Bronchial smooth muscle cell (primary cell): ENCODE measurements at places on chromosomes 7 and 10. TPM values are rescaled to one million over a fixed set of nuclear protein-coding genes. Genes with fewer than 3 reads are reported as not detected.

SOSTDC1 gene
- total RNA-seq: 0.16 TPM in 1 of 2 replicates, not detected in the other

CDHR3 gene
- total RNA-seq: 3.5 and 5.4 TPM in 2 replicates

SLC26A4 gene
- 0.47 and 0.52 TPM in 2 replicates for total RNA-seq

PALD1 gene
- total RNA-seq: 0.16 and 0.43 TPM in 2 replicates

CD36 gene
- total RNA-seq: 1.0 and 3.5 TPM in 2 replicates

CHRM2 gene
- total RNA-seq: 0.32 and 3.0 TPM in 2 replicates

CUL2 gene
- total RNA-seq: 18.5 and 19.9 TPM in 2 replicates

PRPF18 gene
- total RNA-seq: 31.2 and 31.4 TPM in 2 replicates

RELN gene
- total RNA-seq: 0.63 and 9.4 TPM in 2 replicates

MRPS33 gene
- total RNA-seq: 33.1 and 52.2 TPM in 2 replicates

GIMAP1 gene
- 0.09 TPM in 1 of 2 replicates, not detected in the other for total RNA-seq

CLDN4 gene
- 0.32 and 0.43 TPM in 2 replicates for total RNA-seq

LBX1 gene
- under 0.01 TPM in 1 of 2 replicates, not detected in the other for total RNA-seq

PARP12 gene
- total RNA-seq: 10.1 and 13.7 TPM in 2 replicates

PRSS37 gene
- not detected in 2 replicates for total RNA-seq

SPDYE2 gene
- not detected in 2 replicates for total RNA-seq

SFTPD gene
- total RNA-seq: not detected in 2 replicates

LRRD1 gene
- under 0.01 TPM in 1 of 2 replicates, not detected in the other for total RNA-seq

SKAP2 gene
- 7.6 and 9.8 TPM in 2 replicates for total RNA-seq

TRPV5 gene
- total RNA-seq: not detected in 2 replicates

STX1A gene
- 16.5 and 37.4 TPM in 2 replicates for total RNA-seq

PURB gene
- 6.9 and 13.2 TPM in 2 replicates for total RNA-seq

ERVW-1 gene
- total RNA-seq: not detected in 2 replicates

CTNNA3 gene
- not detected in 2 replicates for total RNA-seq

SLC26A5 gene
- total RNA-seq: under 0.01 TPM in 1 of 2 replicates, not detected in the other

SH2B2 gene
- total RNA-seq: 0.94 and 0.95 TPM in 2 replicates

CELF2 gene
- total RNA-seq: 3.8 and 4.4 TPM in 2 replicates

AS3MT gene
- 4.7 and 8.1 TPM in 2 replicates for total RNA-seq

ADAMTS14 gene
- total RNA-seq: 3.3 and 22.9 TPM in 2 replicates

PRRT4 gene
- not detected in 2 replicates for total RNA-seq

ADAM22 gene
- total RNA-seq: 0.47 and 1.4 TPM in 2 replicates

INTS15 gene
- 5.2 and 5.5 TPM in 2 replicates for total RNA-seq

LAMB1 gene
- total RNA-seq: 684 and 845 TPM in 2 replicates

SORBS1 gene
- 0.09 and 0.16 TPM in 2 replicates for total RNA-seq

ANLN gene
- total RNA-seq: 2.1 and 10.9 TPM in 2 replicates

MAGI2 gene
- total RNA-seq: 8.8 and 12.8 TPM in 2 replicates

CTAGE4 gene
- total RNA-seq: 0.09 and 0.32 TPM in 2 replicates

EEPD1 gene
- total RNA-seq: 7.1 and 13.0 TPM in 2 replicates

MYL7 gene
- total RNA-seq: 0.47 TPM in 1 of 2 replicates, not detected in the other

SPDYE9 gene
- total RNA-seq: not detected in 2 replicates

PKD2L1 gene
- total RNA-seq: not detected in 2 replicates

SPDYE11 gene
- not detected in 2 replicates for total RNA-seq

MDFIC gene
- 31.4 and 40.5 TPM in 2 replicates for total RNA-seq

GPR26 gene
- total RNA-seq: not detected in 2 replicates

ENTPD1 gene
- under 0.01 and 0.60 TPM in 2 replicates for total RNA-seq

HMX2 gene
- not detected in 2 replicates for total RNA-seq

ESYT2 gene
- 56.5 and 68.6 TPM in 2 replicates for total RNA-seq

MACC1 gene
- 0.09 and 0.47 TPM in 2 replicates for total RNA-seq

OR2A1 gene
- total RNA-seq: 0.09 TPM in 1 of 2 replicates, not detected in the other

RBM48 gene
- total RNA-seq: 10.2 and 11.7 TPM in 2 replicates

NRAP gene
- total RNA-seq: under 0.01 TPM in 1 of 2 replicates, not detected in the other
